ENCODE measurements at places on chromosomes 2 and 18.
A peak's percentile ranks its signal among the peaks of the same experiment; 100 is the strongest.

DNA sequence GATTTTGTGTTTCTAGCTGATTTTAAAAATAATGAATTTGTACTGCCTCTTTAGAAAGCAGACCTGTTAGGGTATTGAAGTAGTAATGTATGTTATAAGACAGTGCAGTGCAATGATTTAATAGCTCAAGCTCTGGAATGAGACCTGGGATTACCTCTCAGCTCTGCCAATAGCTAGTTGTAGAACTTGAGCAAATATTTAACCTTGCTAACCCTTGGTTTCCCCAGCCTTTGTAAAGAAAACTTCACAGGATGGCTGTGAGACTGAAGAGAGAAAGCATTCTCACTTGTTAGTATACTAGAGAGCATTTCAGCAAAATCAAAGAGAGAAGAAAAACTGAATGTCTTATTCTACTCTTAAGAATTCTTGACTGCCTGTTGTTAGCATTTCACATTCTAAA lies 293.9 kb downstream of the KIAA1328 start:
- peak; percentile 19 for DNase-seq

DNA sequence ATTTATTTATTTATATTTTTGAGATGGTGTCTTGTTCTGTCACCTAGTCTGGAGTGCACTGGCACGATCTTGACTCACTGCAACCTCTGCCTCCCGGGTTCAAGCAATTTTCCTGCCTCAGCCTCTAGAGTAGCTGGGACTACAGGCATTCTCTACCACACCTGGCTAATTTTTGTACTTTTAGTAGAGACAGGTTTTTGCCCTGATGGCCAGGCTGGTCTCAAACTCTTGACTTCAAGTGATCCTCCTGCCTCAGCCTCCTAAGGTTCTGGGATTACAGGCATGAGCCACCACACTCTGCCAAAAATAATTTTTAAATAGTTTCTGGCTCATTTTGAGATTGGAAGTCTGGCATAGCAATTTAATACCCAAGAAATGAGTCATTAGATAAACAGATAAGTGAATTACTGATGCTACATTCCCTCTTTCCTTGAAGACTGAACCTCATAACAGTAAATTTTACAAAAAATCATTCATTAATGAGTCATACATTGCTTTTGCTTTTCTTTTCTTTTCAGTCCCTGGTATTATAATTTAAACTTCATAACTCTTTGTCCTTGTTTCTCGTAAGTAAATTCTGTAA lies 881.6 kb upstream of the PIK3C3 start:
- DNase-seq = peak; percentile 41

GRCh38 chr2:224957540-224958461 lies 84.5 kb downstream of the DOCK10 start:
- no peak for DNase-seq

DNA sequence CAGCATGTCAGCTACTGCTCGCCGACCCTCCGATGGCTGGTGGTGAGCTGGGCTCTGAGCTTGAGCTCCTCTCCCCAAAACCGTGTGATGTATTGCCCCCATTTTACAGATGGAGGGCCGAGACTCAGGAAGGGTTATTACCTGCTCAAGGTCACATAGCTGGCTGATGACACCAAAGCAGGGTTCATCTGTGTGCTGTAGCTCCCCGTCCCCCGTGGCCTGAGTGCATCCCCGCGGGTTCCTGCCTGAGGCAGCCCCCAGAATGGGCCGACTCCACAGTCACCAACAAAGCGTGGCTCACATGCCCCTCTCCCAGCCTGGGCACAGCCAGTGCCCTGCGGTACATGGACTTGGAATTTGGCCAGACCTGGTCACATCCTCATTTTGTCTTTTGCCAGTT lies 198.6 kb downstream of the TFCP2L1 start:
- no peak for DNase-seq

DNA sequence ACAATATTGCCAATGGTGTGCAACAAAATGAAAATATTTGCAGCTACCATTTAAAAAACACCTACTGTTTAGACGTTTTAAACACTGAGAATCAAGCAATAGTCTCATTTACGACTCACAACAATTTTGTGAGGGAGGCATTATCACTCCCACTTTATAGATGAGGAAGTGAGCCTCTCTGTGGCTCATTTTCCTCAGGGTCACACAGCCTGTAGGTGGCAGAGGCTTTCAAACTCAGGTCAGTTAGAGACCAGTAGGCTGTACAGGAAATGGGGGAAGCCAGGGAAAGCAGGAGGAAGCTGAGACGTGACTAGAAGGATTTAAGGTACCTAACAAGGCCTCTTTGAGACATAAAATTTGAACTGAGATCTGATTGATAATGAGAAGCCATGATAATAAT lies 95.0 kb upstream of the ZNF521 start:
- DNase-seq = no peak

GRCh38 chr2:9565436-9566153 lies 10.0 kb upstream of the ADAM17 start:
- peak; percentile 93 for DNase-seq

- no peak for DNase-seq
These were observed 679.5 kb downstream of the KCNJ3 start for GRCh38 chr2:155377931-155378444.

DNA sequence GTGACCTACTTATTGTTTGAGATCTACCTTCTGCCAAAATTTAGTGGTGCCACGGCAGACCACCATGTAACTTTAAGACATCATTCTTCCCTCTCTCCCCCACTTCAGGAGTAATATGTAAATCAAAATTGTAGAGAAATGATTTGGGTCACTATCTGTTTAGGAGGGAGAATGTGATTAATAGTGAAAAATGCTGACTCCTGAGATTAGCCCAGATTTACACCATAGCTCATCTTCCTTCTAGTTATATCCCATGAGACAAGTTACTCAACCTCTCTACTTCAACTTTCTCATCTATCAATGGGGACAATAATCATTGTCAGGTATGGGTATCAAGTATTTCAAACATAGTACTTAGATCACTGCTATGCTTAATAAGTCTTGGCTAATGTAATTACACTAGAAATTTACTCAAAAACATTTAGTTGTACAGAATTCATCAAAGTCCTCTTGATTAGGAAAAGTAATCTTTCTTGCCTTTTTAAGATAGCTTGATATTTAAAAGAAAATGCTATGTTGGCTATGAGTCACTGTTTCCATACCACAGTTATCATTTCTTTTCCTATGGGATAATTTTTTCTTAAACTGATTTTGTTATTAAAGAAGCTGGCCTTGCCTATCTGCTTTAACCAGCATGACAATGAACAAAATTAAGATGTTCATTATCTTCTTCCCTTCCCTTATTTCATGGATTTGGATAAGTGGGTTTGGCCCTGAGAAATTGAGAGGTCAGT lies 1038.9 kb upstream of the ZEB2 start:
- no peak for DNase-seq

GRCh38 chr2:191637182-191638078 lies 40.5 kb upstream of the NABP1 start:
- no peak for DNase-seq

DNA sequence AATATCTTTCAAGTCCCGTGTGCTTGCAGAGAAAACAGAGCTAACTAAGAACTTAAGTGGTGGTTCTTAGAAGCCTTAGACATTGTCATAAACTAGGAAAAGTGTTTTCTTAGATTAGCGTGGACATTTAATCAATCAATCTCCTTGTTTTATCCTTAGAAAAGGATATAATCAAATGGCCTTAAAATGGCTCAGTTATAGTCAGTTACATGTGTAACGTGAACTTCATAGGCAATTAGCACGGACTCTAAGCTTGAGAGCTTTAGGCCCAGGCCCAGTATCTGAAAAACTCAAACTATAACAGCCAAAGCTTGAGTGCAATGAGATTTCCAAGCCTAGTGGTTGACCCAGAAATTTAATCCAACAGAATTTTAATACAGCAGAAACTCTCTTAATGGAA lies 43.5 kb upstream of the SP3 start:
- no peak for DNase-seq

GRCh38 chr18:51765606-51766360 lies 568.3 kb upstream of the MEX3C start:
- DNase-seq = no peak

DNA sequence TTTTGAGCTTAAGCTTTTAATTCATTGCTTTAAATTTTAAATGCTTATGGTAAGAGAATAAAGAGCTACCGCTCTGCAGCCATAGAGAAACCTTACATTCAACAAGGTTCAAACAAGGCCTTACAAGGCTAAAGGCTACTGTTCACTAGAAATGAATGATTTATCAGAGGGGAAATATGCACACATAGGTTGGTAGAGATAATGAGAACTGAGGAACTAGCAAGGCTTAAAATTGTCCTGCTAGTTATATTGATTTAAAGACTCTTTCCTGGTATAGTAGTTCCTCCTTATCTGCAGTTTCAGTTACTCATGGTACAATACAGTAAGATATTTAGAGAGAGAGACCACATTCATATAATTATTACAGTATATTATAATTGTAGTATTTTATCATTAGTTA lies 193.4 kb downstream of the WDR7 start:
- no peak for DNase-seq

DNA sequence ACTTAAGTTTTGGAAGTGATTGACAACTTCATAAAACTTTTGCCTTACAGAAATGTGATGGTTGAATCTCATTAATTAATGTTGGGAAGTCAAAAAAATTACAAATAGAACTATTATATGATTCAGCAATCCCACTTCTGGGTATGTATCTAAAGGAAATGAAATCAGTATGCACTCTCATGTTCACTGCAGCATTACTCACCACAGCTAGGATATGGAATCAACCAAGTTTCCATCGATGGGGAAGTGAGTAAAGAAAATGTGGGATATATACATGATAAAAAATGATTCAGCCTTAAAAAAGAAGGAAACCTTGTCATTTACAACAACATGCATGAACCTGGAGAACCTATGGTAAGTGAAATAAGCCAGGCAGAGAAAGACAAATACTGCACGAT lies 112.4 kb upstream of the WDR75 start:
- DNase-seq = no peak

DNA sequence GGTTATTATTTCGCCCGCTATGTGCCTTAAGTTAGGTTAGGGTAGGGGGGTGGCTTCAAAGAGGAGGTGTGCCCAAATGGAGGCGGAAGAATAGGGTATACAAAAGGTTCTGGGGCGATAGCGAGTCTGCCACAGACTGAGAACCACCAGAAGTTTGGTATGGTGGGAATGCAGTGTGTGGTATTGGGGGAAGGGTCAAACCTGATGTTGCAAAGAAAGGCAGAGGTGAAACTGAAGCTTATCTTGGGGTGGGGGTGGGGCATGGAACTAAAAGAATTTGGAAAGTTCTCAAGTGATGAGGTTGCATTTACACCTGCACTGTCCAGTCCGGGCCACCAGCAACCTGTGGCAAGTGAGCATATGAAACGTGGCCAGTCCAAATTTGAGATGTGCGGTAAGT lies 11.8 kb upstream of the CCBE1 start:
- no peak for DNase-seq

DNA sequence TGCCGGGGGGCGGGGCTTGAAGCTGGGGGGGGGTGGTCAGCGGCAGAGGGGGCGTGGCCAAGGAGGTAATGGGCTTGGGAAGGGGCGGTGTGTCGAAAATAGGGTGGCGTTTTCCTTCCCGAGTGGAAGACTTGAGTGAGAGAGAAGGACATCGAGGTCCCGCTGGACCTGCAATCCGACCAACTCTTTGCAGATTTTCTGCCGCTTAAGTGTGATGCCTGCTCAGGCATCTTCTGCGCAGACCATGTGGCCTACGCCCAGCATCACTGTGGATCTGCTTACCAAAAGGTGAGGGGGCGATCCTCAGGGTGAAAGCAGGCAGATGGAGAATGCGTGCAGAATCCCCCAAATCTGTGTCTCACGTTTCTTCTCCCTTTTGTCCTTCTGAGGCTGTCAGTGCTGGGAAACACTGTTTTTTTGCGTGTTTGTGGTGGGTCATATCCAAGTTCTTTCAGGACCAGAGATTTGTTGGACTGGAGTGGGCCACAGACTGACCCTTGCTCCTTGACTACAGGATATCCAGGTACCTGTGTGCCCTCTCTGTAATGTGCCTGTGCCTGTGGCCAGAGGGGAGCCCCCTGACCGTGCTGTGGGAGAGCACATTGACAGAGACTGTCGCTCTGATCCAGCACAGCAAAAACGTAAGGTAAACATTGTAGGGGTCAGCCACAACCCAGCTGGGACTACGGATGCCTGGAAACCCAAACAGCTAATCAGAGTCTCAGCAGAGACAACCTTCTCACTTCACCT lies 727 bp downstream of the ZFAND2B start:
- no peak for DNase-seq

- DNase-seq = no peak
These were observed 266.6 kb upstream of the TANK start for GRCh38 chr2:160893581-160893980.

DNA sequence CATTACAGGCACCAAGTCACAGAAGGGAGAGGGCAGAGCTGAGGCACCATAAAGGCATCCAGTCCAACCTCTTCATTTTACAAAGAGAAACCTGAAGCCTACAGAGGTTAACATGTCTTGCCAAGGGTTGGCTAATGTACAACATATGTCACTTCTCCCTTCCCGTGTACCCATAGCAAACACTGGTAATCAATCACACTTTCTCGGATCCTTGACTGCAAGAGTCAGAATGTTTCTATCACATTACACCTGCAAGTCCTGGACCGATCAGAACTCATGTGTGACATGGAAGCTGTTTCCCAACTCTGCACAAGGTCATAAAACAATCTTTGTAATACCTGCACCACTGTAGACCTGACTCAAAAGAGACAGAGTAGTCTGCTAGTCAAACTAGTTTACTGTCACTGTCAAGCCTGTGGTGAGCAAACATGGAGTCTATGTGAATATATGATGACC lies 6.0 kb downstream of the ANKRD44 start:
- no peak for DNase-seq
